ENCODE measurements at places on chromosomes 3 and 15.

DNA sequence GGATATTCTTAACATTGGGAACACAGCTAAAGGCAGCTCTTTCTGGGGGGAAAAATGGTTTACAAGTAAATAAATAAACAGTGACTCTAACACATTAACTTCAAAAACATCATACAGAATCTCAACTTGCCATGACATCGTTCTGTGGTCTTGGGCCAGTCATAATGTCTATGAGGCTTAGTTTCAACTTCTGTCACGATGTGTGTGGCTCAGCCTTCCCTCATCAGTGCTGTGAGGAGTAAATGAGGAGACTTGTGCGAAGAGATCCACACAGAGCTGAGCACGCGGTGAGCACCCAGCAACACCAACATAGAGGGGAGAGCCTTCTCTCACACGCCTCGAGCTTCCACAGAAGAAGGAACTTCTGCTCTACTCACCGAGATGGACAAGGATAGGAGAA is 49.0 kb downstream of the DZIP1L start:
- DNase-seq, result no peak

- DNase-seq, result no peak
Observed at GRCh38 chr3:180354214-180354613, 247.7 kb upstream of the TTC14 start.

DNA sequence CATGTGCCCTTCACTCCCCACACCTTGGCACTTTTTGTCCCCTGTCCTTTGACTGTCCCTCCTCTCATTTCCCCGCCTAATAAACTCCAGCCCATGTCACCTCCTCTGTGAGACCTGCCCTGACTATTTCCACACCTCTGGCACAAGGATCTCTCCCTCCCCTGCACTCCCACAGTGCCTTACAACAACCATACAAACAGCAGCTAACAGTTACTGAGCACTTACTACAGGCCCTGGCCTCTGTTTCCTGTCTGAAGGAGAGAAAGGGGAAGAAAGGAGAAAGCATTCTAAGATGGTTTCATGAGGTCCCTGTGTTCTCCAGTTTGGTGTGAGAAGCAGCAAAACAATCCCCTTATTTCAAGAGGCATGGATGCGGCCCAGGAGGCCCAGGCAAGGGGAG is 20.0 kb upstream of the TRH start:
- no peak for DNase-seq

DNA sequence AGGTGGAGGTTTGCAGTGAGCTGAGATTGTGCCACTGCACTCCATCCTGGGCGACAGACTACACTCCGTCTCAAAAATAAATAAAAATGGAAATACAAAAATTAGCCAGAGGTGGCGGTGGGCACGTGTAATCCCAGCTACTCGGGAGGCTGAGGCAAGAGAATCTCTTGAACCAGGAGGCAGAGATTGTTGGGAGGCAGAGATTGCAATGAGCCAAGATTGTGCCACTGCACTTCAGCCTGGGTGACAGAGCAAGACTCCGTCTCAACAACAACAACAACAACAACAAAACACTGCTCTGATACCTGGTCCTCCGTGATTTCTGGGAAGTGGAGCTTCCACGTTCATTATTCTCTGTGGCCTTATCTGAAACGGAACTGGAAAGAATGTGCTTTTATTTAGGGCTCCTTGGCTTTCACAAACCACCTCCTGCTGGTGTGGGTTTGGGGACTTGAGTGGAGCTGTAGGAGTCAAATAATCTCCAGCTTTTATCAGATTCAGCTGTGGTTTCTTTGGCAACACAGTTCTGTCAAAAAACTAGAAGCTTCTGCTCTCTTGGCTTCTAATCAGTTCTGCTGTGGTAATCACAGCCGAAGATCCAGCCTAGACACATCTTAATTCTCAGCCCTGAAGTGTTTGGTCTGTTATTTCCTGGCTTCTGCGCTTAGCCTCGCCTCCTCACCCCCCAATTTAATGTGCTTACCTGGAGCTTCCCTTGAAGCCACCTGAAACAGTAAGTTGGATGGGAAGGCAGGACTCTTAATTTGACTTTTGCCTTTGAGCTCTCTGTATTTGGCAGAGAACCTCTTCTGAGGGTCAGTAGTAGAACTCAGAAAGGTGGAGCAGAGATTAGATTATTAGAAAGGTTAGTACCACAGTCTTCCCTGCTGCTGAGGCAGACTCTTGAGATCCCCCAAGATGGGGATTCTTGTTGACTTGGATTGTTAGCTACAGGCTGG is 21.4 kb downstream of the IRAK2 start:
- no peak for DNase-seq

DNA sequence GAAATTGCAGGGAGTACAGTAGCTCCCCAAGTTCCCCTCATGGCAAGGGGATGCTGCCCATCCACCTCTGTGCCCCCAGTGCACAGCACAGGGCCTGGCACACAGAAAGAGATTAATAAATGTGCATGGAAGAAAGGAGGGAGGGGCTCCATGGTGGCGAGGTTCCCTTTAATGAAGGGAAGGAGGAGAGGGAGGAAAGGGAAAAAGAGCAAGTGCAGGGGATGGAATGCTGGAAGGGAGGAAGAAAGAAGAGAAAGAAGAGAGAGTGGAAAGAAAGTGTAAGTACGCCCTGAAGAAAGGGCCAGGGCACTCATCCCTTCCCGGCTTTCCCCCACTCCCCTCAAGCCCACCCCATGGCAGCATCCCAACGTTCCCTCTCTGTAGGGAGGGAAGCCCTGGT is 1.5 kb upstream of the VIPR1 start:
- no peak for DNase-seq

DNA sequence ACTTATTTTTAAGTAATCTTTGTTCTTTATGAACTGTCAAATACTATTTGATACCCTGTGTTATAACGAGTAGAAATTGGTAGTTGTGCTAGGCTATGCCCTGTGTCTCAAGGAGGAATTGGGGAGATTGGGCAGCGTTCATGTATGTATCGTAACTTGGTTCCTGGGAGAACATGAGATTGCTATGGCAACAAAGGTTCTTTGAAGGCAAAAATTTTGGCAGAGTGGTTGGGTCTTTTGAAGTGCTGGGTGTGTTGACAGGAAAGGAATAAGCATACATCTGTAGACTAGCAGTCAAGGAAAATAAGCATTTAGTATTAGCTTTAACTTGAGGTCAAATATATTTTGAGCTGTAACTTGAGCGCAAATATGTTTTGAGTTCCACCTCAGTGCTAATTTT is 45.3 kb downstream of the TCF12 start:
- no peak for DNase-seq

DNA sequence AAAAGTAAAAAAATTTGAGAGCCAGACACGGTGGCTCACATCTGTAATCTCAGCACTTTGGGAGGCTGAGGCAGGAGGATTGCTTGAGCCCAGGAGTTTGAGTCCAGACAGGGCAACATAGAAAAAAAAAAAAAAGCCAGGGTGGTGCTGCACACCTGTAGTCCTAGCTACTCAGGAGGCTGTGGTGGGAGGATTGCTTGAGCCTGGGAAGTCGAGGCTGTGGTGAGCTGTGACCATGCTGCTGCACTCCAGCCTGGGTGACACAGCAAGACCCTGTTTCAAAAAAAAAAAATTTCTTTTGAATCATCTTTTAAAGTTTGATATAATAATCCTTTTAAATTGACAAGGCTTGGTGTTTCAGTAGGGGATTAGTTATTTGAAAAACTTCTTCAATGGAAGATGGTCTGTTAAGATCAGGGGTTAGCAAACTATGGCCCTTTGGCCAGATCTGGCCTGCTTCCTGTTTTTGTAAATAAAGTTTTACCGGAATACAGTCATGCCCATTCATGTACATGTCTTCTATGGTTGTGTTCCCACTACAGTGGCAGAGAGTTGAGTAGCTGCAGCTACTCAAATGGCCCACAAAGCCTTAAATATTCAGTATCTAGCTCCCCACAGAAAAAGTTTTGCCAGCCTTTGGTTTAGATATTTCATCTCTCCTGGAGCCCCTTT is 28.9 kb downstream of the CDAN1 start:
- DNase-seq, result no peak

- no peak for DNase-seq
Observed at GRCh38 chr15:92675485-92675884, 19.9 kb upstream of the FAM174B start.

GRCh38 chr3:50164984-50165909 is 10.1 kb downstream of the SEMA3F start:
- no peak for DNase-seq

DNA sequence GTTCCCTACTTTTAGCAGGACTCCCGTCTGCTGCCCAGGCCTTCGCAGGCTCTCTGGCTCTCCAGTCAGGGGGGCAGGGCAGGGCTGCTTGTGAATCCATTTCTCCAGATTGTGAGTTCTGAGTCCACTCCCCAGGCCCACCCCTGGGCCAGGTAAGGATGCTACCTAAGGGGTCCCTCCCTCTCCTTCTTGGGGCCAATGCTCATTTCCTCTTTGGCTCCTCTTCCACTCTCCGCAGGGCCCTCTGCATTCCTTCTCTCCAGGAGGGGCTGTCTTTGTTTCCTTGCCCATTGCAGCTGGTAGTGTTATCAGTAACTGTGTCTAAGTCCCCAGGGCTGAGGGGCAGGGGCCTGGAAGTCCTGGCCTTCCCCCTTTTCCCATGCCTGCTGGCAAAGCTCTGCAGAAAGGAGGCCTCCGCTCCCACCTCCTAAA is 13.0 kb upstream of the CACNA2D2 start:
- DNase-seq, result no peak

DNA sequence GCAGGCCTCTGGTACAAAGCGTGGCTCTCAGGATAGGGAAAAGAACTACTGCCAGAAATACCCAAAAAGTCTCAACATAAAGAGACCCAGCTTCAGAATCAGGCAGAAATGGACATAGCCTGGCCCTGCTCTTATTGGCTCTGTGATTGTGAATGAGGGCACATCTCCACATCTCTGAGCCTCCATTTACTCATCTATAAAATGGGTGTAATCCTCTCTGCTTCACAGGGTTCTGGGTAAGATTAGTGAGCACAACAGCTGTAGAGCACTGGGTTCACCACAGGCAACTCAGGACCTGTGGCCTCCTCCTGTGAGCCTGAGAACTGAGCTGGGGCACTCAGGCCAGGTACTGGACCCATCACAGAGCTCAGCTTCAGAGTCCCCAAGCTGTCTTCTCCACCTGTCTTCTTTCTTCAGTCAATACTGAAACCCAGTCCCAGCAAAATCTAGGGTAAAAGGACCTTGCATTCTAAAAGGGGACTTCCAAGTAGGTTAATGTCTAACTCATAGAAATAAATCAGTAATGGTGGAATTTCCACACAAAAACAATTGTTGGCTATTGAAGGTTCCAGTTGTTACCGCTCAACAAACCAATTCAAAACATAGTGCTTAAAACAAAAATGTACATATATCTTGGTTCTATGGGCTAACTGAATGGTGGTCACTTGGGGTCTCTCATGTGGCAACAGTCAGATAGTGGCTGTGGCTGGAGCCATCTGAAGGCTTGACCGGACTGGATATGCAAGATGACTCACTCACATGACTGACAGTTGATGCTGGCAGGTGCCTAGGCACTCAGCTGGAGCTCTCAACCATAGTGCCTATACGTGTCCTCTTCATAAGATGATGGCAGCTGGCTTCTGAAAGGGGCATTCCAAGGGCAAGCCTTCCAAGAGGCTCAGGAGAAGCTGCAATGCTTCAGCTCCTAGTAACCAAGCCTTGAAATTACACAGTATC is 47.3 kb downstream of the TRIM42 start:
- no peak for DNase-seq

DNA sequence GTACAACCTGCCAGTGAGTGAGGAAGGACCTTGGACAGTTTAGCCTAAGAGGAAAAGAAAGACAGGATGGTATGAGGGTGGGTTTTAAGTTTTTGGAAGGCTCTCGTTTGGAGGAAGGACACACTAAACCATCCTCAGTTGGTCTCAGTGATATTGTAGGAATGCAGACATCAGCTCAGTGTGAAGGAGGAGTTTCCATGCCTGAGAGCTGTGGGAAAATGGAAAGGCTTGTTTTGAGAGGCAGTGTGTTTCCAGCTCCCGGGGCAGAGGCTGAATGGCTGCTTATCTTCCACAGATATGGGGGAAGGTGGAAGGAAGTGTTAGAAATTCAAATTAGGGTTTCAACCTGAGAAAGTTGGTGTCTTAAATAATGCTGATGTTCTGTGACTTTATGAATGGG is 89.6 kb upstream of the MYZAP start:
- no peak for DNase-seq
